Stimulated activated CD4-positive, alpha-beta T cell treated with anti-CD3 and anti-CD28 coated beads, Interleukin-15, amount 100 ng/mL, for 1 hour (primary cell): ENCODE measurements at places on chromosomes 2 and 18.

- no peak for DNase-seq
These were observed 19.6 kb upstream of the YPEL5 start for GRCh38 chr2:30127016-30127893.

DNA sequence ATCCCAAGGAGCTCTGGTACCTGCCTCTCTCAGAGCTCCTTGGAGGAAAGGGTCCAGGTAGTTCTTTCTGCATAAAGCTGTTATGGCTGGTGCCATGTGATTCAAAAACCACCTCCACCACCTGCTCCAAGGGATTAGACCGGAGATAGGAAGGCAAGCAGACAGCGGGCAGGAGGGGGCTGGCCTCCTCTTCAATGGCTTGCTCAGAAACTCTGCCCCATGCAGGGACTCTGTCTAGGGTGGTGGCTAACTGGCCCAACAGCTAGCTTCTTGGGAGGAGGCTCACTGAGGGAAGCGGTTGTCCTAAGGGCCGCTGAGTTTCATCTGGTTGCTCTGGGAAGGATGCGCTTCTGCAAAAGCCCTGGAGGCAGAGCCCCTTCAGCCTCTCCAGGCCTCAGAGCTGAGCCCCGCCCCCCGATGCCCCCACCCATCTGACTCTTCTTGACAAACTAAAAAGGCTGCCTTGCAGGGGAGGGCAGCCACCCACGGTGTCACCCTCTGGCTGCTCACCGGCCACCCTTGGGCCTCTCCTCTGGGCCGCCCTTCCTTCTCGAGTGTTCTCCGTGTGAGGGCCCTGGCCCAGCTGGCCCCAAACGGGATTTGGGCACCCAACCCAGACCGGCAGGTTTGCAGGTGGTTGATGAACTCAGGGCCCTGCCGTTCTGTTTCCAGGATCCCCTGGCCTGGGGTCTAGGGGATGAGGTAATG, 90.2 kb downstream of the MCFD2 start:
- DNase-seq: no peak

DNA sequence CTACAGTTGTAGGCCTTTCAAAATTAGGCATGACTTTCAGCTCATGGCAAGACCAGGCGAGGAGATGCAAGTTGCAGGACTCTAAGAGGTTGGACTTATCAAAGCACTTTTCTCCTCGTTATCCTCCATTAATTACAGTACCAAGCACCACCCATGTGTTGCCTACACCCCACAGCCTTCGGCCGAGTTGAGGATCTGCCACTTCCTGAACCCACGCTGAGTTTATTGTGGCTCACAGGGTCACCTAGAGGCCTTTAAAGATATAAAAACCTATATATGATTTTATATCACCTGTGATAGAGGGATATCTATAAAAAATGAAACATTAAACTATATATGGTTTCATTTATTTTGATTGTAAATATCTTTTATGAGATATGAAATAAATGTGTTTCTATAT, 2.6 kb downstream of the UGT1A10 start:
- no peak for DNase-seq

DNA sequence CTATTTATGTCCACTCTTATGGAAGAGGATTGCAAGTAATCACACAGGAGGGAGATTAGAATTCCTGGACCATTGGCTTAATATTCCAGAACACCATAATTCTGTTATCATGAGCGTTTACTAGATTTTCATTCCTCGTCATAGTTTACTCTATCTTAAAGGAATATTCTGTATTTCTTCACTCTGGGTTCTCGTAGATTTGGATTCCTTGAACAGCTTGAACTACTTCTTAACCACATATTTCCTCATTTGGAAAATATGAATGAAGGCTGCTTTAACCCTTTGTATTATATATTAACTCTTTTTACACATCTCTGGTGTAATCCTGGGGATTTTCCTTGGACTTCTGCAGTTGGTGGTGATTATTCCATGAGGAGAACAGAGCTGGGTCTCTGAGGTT, 46.3 kb upstream of the CCBE1 start:
- no peak for DNase-seq

- no peak for DNase-seq
These were observed 14.1 kb upstream of the PMAIP1 start for GRCh38 chr18:59885579-59886163.

DNA sequence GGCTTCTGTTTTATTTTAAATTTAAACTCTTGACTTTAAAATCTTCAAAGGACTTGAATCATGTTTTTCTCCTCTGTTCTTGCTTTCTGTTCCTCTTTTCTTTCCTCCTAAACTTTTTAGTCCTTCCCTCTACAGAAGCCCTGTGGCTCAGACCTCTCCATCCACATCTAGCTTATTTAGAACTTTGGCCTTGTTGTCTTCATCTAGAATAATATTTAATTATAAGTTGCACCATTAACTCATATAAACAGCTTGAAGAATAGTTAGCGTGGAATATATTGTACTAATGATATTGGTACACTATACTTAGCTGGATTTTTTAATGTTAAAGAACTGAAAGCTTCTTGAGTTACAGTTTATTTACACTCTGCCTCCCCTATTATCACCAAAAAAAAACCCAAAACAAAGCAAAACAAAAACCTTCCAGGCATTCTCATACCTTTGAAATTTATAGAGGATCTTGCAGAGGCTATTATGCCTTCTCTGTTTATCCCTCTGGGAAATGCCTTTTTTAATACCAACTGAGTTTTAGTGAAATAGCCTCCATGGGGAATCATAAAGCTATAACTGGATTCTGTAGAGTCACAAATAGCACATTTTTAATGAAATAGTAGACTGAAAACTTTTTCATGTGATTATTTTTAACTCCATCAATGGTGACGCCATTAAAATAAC, 9.2 kb upstream of the CCDC141 start:
- DNase-seq: no peak

DNA sequence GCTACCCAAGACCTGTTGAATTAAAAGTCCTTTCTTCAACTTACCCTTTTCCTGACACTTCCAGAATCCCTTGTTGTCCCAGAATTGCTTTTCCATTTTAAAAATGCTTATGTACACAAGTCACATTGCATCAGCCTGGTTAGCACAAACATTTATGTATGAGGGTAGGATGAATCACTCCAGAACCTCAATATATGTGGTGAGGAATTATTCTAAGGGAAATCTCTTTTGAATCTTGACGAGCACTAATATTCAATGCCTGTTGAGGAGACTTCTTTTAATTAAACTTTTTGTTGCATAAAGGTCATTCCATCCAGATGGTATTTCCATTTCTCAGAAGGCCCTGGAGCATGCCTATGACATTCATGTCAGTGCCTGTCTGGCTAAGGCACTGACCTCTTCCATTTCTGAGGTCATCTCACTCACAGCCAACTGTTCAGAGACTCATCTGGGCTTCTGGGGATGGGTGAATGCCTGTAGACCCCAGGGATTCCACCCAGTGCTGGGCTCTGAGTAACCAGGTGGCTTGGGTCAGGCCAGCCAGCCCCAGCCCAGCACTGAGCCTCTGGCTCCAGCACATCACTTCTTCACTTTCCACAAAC, 28.2 kb downstream of the ACMSD start:
- no peak for DNase-seq

DNA sequence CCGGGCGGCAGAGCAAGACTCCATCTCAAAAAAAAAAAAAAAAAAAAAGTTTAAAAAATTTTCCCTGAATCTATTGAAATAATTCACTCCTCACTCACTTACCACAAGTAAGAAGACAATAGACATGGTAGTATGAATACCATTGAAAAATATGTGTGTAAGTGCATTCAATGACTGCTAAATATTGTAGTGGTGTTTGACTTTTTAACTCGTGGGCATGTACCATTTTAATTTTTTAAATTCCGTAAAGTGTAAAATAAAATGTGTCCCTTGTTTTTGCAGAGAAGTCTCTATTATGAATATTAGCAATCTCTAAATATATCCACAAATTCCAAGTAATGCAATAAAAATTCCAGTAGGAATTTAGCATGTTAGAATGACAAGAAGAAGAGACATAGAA, 134.1 kb downstream of the COPS8 start:
- no peak for DNase-seq

GRCh38 chr18:31736630-31737029, 24.1 kb downstream of the SLC25A52 start:
- DNase-seq: no peak

DNA sequence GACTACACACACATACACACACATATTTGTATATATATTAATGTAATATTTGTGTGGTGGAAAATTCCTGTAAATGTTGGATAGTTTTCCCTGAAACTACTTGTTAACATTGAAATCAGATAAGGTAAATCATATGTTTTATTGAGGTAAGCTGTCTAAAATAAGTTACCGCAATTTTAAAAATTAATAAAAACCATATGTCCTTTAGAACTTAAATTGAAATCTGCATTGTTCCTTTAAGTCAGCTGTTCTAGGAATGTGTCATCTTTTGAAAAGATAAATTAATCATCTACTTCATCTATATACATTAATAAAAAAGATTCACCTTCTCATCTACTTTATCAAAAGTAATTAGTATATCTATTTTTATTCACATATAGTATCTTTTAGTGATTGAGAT, 102.0 kb downstream of the CSRNP3 start:
- no peak for DNase-seq

GRCh38 chr2:134231301-134231964, 22.4 kb upstream of the MGAT5 start:
- DNase-seq: no peak

DNA sequence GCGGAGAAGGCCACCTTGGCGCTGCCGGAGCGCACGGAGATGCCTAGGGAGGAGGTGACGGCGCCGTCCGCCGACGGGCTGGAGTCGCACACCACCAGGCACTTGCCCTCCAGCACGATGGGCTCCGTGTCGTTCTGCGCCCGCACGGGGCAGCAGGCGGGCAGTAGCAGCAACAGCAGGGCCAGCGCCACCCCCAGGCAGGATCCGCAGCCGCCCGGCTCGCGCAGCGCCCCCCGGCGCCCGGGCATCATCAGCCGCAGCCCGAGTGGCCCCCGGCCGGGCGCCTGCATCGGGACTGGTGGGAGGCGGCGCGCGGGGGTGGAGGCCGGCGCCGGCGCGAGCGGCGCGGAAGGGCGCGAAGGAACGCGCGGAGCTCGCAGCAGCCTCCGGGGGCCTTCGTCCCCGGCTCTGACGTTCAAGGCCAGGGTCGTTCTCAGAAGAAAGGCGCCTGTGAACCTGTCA, 2.2 kb downstream of the CBLN2 start:
- DNase-seq: no peak

DNA sequence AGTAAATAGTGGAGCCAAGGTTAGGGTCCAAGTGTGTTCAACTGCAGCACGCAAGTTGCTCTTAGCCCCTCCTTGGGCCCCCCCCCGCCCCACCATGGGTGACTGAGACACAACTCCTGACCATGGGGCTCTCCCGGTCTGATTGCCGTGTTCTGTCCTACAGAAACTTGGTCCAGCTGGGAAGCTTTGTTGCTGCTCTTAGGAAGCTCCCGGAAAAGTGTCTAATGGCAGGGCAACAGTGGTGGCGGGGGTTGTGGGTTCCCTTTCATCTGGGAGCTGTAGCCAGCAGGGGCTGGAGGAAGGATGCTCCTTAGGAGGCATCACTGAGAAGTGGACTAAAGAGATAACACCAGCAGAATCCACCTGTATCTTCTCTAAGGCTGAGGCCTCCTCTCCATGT, 111.1 kb downstream of the CYP26B1 start:
- no peak for DNase-seq

DNA sequence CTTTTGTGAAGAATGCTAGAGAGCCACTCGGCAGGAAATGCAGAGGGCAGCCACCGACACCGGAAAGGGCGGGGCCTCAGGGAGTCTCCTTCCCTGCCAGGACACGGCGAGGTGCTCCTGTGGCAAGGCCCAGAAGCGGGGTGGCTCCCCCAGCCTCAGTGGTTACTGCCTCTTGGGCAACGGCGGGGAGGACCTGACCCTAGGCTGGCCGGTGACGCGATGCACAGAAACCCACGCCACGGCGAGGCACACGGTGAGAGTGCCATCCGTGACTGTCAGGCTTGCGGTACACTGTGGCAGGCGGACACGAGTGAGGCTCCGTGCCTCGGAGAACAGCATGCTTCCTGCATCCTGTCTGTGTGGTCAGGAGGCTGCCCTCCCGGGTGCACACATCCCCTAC, 47.8 kb downstream of the ZAP70 start:
- peak; percentile 24 for DNase-seq

DNA sequence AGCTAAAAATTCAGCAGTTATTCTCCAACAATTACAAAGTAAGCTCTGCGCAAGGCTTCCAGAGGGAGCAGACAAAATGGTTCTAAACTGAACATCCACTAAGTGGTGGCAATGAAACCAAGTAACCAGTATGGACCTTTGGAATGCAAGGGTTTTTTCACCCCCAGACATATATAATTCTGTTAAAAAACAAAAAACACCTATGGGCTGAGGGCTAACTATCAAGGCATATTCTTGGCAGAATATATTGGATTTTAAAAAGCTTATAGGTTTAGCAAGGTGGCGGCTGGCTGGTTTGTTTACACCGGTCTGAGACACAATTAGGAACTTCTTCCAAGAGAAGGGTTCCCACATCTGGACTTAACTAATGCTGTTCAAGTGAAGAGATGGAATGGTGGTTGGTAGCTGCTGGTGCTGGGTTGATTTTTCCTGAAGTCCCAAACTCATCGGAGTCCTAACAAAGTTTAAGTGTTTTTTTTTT, 2.8 kb downstream of the ZFP36L2 start:
- DNase-seq: no peak

DNA sequence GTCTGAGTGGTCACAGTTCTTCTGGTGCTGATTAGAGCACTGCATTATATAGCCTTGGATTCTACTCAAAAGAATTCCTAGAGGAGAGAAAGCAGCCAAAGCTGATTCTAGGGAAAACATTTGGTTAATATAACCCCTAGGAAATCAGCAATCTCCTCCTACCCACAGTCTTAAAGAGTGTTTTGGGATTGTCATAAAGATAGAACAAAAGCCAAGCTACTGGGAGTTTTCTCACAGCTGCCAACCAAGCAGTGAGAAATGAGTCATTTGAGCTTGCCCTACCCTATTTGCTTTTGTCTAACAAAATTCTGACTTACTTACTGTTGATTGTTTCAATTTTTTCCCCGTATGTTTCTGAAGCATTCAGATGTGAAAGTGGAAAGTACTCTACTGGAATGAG, 469.3 kb downstream of the PLCL1 start:
- no peak for DNase-seq

GRCh38 chr2:209476367-209477208, 52.7 kb downstream of the MAP2 start:
- DNase-seq: no peak

DNA sequence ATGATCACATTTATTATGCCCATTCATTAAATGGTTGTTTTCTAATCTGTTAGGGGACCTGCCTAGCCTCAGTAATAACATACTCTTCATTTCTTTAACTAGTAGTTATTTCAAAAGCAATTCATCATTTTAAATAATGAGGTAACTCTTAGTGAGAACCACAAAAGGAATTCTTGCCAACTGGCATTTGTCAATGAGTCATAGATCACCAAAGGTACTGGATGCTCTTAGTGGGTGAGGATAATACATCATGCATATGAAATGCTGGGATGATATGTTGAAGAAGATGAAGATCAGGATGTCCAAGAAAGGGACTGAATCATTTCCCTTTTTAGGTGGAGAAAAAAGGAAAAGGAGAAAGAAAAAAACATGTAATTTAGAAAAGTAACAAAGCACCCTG, 826.2 kb upstream of the DDX18 start:
- DNase-seq: no peak
